ENCODE measurements at places on chromosomes 16 and 17. TPM values are rescaled to one million over a fixed set of nuclear protein-coding genes. Genes with fewer than 3 reads are reported as not detected.

Gene KCNH6
- not detected for total RNA-seq

DNA sequence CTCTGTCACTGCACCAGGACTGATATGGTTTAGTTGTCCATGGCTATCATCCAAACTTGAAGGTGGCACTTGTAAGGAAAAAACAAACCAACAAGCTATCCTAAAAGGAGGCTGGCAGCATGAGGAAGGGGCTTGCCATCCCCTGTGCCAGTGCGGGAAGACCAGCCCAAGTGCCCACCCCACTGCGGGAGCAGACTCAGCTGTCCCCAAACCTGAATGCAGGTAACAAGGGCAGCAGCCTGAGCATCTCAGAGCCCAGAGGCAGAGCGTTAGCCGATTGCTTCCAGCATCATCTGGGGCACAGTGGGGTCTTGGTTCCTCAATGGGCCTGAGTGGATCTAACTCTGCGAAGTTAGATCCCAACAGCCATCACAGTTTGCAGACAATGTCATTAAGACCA lies 29.2 kb upstream of the C16orf78 start:
- DNase-seq: no peak

DNA sequence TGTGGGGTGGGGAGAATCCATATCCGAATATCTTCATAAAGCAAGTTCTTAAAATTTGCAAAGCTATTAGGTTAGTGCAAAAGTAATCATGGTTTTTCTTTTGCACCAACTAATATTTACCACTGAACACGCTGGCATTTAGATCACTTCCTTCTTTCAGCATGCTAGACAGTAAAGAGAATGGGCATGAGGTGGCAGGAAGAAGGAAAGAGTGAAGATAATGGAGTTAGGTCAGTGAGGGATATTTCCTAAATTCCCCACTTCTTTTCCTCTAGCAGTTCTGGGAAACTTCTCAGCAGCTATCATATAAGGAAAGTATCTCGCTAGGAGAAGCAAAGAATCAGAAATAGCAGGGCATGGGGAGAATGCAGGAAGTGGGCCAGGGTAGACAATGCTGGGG lies 39.0 kb downstream of the SLC6A4 start:
- DNase-seq: no peak

- no peak for DNase-seq
Measured at GRCh38 chr16:85329059-85329812, 217.0 kb upstream of the CIBAR2 start.

DNA sequence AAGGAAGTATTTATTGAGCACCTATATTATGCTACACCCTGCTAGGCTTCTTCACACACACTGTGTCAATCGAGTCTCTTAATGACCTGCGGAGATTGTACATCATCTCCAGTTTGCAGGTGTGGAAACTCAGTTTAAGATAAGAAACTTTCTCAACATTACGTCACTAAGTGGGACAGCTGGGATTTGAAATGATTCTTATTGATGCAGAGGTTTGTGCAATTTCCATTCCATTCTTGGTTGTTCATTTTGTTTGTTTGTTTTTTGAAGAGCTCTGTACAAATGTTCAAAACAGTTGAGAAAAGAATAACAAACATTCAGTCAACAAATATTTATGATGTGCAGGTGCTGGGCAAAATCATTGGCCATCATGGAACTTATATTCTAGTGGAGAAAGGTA lies 84.8 kb downstream of the MAP2K6 start:
- DNase-seq: no peak

- DNase-seq: no peak
Measured at GRCh38 chr16:56611281-56611833, 3.0 kb downstream of the MT2A start.

DNA sequence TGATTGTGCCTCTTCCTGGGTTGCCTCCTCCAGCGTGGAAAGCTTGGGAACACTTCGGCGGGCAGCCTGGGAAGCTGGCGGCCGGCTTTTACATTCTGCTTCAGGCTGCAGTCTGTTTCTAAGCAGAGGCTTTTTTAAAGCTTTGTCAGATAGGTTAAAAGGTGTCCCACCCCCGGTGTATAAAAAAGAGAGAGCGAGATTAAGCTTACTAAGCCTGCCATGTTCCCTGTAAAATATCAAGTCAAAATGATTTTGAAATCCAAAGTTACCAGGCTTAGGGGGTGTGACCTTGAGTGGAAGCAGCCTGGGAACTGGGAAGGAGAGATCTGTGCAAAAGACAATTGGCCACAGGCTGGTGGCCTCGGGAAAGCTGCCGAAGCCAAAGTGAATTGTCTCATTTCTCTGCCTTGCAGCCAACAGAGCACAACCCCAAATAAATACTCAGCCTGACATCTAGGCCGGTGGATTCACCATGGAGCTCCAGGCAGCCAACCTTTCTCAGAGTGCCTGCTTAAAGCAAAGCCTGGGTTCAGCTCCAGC lies 254.5 kb downstream of the FTO start:
- no peak for DNase-seq

Gene CD300H
- not detected for total RNA-seq

DNA sequence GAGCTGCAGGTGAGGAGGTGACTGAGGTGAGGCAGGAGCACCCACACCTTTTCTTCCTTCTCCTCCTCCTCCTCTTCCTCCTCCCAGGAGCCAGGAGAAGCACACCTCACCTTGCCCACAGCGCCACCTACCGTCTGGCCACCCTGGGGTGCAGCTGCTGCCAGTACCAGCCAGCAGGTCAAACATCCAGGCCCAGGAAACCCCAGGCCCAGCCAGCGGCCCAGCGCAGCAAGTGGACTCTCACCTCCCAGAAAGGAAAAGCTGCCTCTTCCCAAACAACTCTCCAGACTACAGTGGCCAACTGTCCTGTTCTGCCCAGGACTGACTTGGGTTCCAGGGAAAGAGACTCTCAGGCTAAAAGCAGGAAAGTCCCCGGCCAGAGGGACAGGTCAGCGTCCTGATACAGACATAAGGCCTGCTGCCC lies 22.7 kb downstream of the PEMT start:
- peak; percentile 46 for DNase-seq

Gene CCL4
- 1,794 TPM for total RNA-seq

DNA sequence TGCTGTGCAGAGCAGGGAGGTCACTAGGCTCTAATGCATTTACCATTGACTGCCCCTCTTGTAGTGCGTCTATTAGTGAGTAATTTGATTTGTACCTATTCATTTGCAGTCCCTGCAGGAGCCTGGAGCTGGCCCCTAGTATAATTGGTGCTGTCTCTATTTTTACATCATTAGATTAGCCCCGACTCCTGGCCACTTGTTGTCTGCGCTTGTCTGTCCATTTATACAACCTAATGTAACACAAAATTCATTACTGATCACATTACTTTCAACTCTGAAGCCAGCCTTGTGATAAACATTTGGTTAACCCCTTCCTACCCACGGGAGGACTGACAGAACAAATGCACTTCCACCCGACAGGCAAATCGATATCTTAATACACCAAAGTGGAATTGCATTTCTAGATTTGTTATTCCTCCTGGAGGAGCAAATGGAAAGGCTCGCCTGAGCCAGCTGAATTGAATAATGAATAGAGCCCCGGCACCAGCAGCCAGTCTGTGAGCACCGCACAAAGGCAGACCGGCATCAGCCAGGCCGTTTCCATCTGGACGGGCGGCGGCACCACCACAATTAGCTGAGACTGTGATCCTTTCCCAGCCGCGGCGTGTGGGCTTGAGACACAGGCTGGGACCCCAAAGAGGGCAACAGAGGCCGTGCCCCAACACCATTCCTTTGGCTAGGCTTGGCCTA lies 18.7 kb upstream of the TBX2 start:
- no peak for DNase-seq

DNA sequence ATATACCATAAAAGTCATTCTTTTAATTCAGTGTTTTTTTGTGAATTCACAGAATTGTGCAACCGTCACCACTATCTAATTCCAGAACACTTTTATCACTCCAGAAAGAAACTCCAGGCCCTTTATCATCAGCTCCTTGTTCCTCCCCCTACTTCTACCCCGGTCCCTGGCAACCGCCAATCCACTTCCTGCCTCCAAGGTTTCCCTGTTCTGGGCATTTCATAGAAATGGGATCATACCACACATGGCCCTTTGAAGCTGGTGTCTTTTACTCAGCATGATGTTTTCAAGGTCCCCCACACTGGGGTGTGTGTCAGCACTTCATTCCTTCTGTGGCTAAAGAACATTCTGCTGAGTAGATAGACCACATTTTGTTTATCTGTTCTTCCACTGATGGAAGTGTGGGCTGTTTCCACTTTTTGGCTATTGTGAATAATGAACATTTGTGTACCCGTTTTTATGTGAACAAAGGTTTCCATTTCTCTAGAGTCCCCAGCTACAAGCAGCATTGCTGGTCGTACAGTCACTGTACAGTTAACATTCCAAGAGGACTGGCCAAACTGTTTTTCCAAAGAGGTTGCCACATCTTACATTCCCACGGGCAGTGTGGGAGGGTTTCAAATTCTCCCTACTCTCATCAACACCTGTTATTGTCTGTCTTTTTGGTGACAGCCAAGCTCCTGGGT lies 75.8 kb upstream of the ZNF469 start:
- no peak for DNase-seq

- DNase-seq: no peak
Measured at GRCh38 chr16:11848842-11849241, 2.5 kb downstream of the RSL1D1 start.

GRCh38 chr17:50331085-50331791 lies 14.7 kb upstream of the XYLT2 start:
- DNase-seq: no peak

GRCh38 chr16:48291303-48291702 lies 44.0 kb upstream of the ABCC11 start:
- no peak for DNase-seq

- no peak for DNase-seq
Measured at GRCh38 chr17:20072692-20072992, 63.5 kb downstream of the SPECC1 start.

DNA sequence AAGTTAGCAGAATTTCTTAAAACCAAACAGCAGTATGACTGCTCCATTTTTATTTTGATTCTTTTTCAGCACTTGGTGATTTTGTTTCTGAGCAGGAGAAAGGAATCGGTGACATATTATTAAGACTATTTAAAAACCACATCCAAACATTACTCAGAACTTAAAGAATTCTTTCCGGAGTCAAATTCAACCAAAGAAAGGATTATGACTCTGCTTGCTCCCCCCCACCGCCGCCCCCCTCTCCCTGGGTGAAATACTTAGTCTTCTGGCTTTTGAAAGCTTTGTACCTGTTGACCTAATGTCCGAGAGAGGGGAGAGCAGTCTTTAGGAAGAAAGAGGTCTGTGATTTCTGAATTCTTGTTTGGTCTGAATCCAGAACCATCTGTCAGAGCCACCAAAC lies 17.9 kb upstream of the COL1A1 start:
- no peak for DNase-seq

DNA sequence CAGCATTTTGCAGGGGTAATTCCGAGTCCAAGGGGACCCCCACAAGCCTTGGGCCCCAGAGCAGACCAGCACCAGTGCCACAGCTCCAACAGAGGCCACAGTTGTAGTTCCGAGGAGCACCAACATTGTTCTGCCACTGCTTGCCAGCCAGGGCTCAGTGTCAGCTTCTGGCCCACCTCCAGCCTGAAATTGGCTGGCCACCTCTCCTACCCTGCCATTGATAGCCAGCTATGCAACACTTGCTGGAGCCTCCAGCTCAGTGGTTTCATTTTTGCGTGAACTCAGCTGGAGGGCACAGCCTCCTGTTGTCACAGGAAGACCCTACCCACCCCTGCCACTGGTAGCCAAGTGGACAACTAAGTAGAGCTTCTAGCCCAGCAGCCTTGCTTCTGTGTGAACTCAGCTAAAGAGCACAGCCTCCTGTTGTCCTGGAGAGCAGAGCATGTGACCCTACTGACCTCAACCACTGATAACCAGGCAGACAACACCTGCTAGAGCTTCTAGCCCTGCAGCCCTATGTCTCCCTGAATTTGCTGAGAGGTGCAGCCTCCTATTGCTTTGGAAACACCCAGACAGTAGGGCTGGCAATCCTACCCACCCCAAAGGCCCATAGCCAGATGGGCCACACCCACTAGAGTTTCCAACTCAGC lies 24.9 kb downstream of the HYDIN start:
- no peak for DNase-seq

Gene RAD51C
- total RNA-seq: 88.9 TPM

- no peak for DNase-seq
Measured at GRCh38 chr16:72203401-72203800, 31.4 kb upstream of the PMFBP1 start.

DNA sequence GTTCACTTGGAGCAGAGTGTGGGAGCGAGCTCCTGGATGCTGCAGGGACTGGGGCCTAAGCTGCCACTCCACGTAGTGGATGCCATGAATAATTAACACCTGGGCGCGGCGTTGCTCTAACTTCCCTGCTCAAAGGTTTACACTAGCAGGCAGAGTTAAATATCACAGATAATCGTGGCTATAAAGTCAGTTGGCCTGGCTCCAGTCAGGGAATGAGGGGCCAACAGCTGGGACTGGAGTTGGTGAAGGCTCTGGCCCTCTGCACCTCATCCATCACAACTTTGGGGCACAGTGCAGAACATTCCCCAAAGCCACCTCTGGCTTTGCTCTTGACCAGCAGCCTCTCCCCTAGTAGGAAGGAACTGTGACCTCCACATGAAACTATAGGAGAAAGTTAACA lies 10.9 kb downstream of the HOXB4 start:
- peak; percentile 33 for DNase-seq

Gene CTRB1
- total RNA-seq: not detected

DNA sequence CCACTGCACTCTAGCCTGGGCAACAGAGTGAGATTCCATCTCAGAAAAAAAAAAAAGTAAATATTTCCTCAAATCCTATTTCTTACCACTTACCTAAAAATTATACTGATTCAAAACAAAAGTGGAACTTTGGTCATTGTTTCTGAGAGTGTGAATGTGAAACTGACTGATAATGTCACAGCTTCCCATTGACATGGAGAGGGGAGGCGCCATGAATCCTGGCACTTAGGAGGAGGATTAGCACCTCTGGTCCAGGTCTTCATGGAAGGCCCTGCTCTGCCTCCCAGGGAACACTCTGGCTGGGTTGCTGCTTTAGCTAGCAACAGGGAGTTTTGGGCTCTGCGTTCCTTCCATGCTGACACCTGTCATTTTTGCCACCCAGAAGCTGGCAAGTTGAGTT lies 154.3 kb upstream of the SALL1 start:
- DNase-seq: no peak

DNA sequence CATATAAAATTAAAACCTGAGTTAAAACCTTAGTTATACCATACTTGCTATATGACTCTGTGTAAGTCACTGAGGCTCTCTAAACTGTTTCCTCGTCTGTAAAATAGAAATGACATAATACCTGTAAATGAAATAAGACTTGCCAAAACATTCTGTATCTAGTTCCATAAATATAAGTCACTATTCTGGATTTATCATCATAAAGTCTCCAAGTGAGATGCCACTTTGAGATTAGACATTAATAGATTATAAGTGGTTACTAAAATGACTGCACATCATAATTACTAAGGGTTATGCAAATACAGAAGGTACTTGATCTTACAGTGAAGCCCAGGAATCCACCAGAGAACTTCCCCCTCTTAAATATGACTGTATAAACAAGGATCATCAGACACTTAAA lies 12.0 kb upstream of the BRIP1 start:
- DNase-seq: no peak

GRCh38 chr16:5069048-5069447 lies 2.6 kb upstream of the ALG1 start:
- DNase-seq: no peak

GRCh38 chr17:59814685-59815084 lies 78.1 kb downstream of the TUBD1 start:
- DNase-seq: no peak

- DNase-seq: no peak
Measured at GRCh38 chr16:89397331-89397861, 93.0 kb downstream of the ANKRD11 start.

GRCh38 chr16:58421059-58421458 lies 28.8 kb downstream of the GINS3 start:
- no peak for DNase-seq

- no peak for DNase-seq
Measured at GRCh38 chr16:11010575-11011221, 66.3 kb downstream of the CLEC16A start.

Measured in CD8-positive, alpha-beta memory T cell (primary cell).